ENCODE measurements at places on chromosomes 1 and 21.

DNA sequence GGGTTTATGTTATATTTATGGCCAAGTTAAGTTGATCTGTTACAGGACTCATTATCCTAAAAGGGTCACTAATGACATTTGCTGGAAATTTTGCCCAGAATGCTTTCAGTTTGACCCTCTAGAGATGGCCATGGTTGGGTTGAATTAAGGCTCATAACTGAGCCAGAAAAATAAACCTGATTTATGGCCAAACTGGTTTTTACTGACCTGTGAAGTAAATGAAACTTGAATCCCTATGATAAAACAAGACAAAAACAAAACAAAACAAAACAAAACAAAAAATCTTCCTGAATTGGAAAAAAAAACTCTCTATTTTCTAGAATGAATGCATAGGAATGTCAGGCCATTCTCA, 72.5 kb upstream of the CLDN14 start:
- no peak for DNase-seq

GRCh38 chr1:233135833-233136232, 159.7 kb downstream of the PCNX2 start:
- no peak for DNase-seq

GRCh38 chr1:208437401-208437800, 193.2 kb upstream of the PLXNA2 start:
- no peak for DNase-seq

- DNase-seq = no peak
Measured at GRCh38 chr1:151147132-151147503, 687 bp upstream of the SEMA6C start.

DNA sequence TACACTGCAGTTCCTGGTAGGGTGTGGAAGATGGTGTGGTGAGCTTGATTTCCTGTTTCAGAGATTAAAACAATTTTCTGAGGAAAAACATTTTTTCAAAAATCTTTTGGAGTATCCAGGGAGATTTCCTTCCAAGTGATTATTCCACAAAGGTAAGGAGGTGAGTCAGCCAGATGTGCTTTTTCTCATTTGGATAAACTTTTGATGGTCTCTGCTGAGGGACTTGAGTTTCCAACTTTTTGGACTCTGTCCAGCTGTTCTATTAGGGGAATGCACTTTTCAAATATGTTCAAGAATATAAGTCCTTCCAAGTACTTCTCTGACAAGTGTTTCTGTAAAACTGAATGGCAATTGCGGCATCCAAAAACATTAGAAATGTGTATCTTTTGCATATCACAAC, 628.8 kb upstream of the ADAMTS5 start:
- no peak for DNase-seq
